Mucosa of gallbladder (tissue), 1 donor: ENCODE measurements at places on chromosomes 11 and 22. TPM values are rescaled to one million over a fixed set of nuclear protein-coding genes. Genes with fewer than 3 reads are reported as not detected.

Gene CALCB
- total RNA-seq = not detected

Gene CAVIN3
- total RNA-seq = 16.3 TPM

Gene OR52H1
- not detected for total RNA-seq

Gene HEPHL1
- total RNA-seq = not detected

Gene RAPSN
- 0.35 TPM for total RNA-seq

Gene CASP5
- not detected for total RNA-seq

Gene VWCE
- 0.81 TPM for total RNA-seq

Gene RIMBP3C
- total RNA-seq = 0.26 TPM

Gene ACRV1
- total RNA-seq = not detected

Gene KCNJ11
- total RNA-seq = 11.9 TPM

Gene CCS
- 64.9 TPM for total RNA-seq

Gene PRRG4
- 12.7 TPM for total RNA-seq

Gene OAF
- 123 TPM for total RNA-seq

Gene EWSR1
- total RNA-seq = 160 TPM

Gene MED19
- 15.6 TPM for total RNA-seq

Gene ASPHD2
- 5.5 TPM for total RNA-seq

Gene OR52N4
- not detected for total RNA-seq

Gene OR8B4
- total RNA-seq = not detected

Gene LAYN
- total RNA-seq = 20.5 TPM

Gene RASD2
- 4.4 TPM for total RNA-seq

Gene UBQLN3
- total RNA-seq = 0.26 TPM

Gene PICALM
- 205 TPM for total RNA-seq

Gene HTR3B
- total RNA-seq = not detected

Gene APLNR
- total RNA-seq = 4.0 TPM

Gene C11orf87
- total RNA-seq = not detected

Gene SLC17A6
- not detected for total RNA-seq

Gene PNPLA5
- total RNA-seq = not detected

Gene MTA2
- 87.6 TPM for total RNA-seq

Gene OR5B21
- not detected for total RNA-seq

Gene POTEH
- not detected for total RNA-seq

Gene MMP1
- 99.4 TPM for total RNA-seq
